RWPE1 (cell line): ENCODE measurements at places on chromosomes 11 and 22.
A peak's percentile ranks its signal among the peaks of the same experiment; 100 is the strongest.

- no peak for DNase-seq
Observed at GRCh38 chr11:69240332-69241074, 53.5 kb upstream of the MYEOV start.

- DNase-seq: no peak
Observed at GRCh38 chr11:65206901-65207300, 25.2 kb downstream of the CAPN1 start.

DNA sequence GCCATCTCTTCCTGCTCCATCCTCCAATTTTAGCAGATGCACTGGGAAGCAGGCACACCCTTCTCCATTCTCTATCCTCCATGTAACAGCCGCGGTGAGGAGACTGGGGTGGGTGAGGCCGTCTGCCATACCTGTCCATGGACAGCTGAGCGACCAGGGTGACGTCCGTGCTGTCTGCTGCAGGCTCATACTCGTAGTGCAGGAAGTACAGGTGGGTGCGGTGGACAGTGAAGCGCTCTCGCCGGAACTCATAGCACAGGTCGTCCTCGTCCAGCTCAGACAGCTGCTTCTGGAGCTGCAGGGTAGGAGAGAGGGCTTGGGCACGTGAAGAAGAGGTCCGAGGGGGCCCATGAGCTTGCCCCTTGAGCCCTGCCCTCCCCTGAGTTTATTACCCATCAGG lies 257.8 kb upstream of the SYN3 start:
- no peak for DNase-seq

- DNase-seq: no peak
Observed at GRCh38 chr11:76770642-76771445, 12.3 kb upstream of the TSKU start.

DNA sequence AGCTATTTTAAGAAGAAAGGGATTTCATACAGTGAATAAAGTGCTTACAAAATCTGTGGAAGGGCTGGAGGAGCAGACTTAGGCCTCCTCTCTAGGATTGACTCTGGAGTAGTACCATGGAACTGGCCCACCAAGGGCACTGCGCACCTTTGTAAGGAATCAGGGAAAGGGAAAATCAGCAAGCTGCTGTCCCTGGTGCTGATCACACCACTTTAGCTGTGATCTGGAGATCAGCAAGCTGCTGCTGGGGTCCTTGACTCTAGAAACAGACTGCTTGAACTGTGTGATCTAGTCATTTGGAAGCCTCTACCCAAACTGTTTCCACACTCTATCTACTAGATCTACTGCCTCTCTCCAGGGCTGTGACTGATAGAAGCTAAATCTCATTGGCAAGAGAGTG lies 18.4 kb upstream of the TECTA start:
- no peak for DNase-seq

- peak; percentile 25 for DNase-seq
Observed at GRCh38 chr22:36144886-36145541, 15.5 kb downstream of the APOL3 start.

DNA sequence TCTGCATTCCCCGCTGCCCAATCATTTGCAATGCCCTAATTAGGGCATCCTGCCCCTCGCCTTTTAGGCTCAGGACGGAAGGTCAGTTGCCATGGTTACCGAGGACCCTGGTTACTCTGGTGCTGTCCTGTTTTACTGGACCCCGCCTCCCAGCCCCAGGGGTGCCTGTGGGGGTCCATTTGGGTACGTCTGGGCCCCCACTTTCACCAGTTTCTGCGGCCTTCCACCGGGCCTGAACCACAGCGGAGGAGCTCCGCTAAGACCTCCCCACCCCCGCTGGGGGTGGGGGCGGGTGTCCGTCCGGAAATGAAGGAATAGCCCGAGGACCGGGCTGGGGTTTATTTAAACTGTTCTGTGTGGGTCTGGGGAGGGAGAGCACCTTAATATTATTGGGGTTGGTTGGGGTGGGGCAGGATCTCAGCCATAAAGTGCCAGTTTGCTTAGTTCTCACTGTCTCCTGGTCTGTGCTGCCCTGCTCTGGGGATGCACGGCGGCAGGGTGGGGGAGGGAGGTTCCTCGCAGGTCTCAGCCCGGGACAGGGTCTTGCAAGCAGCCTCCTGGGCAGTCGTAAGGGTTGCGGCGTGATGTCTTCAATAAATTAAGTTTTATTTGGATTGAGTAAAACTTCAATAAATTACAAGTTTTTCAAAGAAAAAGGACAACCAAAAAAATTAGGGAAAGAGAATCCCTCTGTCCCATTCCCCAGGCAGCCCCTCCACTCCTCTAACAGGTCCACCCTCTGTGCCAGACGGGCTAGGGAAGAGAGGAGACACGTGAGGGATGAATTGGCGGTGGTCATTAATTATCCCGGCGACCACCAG lies 5.3 kb downstream of the PHOX2A start:
- no peak for DNase-seq

DNA sequence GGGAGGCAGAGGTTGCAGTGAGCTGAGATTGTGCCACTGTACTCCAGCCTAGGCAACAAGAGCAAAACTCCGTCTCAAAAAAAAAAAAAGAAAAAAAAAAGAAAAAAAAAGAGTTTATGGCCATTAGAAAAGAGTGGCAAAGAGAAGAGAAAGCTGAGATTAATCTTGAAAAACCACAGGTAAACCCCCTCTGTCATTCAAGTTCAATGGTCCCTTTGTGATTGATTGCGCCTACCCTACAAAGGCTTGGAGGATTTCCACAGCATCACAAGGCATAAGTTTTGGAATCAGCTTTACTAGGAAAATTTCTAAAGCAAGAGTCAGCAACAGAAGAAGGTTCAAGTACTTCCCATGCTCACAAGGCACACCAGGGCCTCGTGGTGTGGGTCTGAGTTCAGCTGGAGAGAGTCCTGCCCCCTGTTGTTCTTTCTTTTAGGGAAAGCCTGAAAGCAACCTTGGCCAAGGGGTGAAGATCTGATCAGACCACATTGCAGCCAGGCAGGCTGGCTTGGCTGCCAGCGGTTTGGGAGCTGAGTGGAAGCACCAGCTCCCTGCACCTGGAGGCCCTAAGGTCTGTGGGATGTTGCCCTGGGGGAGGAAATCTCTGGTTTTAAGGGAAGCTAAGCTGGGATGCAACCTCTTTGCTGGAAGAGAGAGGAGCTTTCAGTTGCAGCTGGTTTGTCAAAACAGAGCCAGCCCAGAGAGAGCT lies 41.8 kb downstream of the SLN start:
- DNase-seq: no peak

DNA sequence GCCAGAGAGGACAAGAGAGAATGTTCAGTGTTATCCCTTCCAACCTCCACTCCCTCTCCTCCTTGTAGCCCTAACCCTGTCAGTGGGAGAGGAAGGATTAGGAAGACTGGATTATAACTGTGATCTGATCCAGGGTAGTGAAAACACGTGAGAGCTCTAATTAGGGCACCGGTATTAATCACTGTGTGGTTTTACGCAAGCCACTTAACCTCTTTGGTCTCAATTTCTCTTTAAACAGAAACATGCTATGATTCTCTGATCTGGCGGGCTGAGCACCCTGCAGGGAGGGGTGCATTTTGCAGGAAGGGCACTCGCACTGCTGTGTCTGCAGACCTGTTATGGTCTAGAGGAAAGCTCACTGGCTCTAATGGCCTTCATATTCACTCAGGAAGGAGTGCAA lies 11.5 kb downstream of the RPL27A start:
- no peak for DNase-seq

DNA sequence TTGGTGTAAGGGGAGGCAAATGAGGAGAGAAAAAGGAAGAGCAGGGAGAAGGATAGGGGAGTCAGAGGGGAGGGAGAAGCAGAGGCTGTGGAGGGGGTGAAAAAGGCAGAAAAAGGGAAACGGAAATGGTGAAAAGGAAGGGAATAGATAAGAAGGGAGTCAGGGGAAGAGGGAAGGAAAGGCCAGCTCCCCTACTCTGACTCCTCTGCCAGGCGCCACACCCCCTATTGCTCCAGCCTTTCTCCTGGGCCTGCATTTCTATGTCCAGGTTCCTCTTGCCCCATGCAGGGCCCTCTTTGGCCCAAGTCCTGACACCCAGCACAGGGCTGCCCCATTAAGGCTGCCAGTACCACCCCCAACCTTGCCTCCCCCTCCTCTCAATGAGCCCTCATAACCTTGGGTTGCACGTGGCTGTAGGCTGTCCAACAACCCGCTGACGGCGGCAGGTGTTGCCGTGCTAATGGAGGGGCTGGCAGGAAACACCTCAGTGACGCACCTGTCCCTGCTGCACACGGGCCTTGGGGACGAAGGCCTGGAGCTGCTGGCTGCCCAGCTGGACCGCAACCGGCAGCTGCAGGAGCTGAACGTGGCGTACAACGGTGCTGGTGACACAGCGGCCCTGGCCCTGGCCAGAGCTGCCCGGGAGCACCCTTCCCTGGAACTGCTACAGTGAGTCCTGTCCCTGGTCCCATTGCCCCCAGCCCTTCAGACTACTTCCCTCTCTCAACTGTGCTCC lies 3.4 kb upstream of the NHERF4 start:
- DNase-seq: no peak

GRCh38 chr11:40401132-40401853 lies 1058.2 kb downstream of the LRRC4C start:
- no peak for DNase-seq

DNA sequence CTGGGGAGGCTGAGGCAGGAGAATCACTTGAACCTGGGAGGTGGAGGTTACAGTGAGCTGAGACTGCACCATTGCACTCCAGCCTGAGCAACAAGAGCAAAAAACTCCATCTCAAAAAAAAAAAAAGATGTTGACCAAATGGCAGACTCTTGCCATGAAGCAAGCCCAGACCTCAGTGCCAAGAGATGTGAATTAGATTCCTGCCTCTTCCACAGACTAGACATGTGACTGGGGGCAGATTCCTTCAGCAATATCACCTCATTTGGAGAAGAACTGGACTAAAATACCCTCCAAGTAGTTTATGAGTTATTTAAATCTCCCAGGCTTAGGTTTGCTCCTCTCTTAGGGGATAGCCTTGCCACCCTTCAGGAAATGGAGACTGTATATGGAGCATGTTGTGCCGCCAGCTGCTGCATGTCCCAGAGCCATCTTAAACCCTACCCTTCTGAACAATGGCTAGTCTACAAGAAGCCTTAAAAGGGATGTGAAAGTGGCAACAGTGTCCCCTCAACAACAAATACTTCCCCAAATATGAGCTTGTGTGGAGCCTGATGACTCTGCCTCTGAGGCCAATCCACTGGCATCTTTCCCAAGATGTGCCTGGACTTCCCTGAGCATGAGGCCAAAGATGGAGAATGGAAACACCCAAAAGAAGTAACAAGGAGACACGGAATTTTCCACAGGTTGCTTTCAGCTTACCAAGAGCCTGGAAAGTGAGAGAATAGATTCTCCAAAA lies 763 bp upstream of the MS4A7 start:
- no peak for DNase-seq

- DNase-seq: no peak
Observed at GRCh38 chr11:16815047-16815767, 76.8 kb downstream of the C11orf58 start.

DNA sequence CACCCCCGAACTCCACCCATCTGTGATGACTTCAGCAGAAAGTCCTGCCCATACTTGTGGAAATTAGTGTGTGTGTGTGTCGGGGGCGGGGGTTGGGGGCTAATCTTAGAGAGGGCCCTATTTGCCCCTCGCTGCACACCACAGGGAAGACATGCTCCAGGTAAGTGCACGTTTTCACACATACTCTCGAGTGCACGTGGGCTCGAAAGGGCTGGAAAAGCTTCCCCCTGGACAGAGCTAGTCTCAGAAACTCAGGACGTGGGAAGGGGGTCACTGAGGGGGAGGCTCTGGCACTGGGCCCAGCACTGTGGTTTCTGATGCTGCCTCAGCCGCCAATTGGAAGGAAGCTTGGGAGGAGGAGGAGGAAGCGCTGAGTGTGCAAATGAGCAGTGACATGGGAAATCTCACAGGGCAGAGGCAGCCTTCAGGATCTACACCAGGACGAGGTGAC lies 40.7 kb upstream of the CD82 start:
- no peak for DNase-seq

DNA sequence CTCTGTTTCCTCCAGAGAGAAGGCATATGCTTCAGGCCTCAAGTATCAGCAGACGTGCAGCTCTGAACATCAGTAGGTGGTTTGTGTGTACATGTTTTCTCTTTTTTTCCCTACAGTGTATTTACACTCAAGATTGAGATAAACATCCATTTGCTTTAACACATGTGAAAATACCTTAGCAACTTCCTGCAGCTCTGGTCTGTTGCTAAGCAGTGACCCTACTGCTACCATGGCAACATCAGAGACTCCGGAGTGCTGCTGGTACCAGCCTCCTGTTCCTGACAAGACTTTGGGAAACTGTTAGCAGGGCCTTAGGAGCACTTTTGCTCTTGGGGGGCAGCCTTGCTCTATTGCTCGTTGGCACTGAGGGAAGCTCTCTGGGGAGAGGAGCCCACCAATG lies 221.2 kb upstream of the PLET1 start:
- no peak for DNase-seq

DNA sequence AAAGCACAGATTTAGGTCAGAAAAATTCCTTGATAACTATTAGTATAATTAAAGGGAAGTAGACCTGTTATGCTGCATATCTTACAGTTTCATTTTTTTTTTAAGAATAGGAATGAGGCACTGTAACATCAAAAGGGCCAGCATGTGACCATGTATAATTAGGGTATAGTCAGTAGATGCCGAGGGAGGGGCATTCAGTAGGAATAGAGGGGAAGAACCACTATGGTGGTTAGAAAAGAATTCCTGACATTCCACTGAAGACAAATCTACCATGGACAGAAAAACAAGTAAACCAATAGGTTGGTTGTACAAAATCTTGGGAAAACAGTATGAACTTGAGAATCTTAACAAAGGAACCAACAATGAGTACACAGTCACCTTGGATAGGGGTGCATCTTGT lies 78.4 kb upstream of the CCDC179 start:
- no peak for DNase-seq

- DNase-seq: no peak
Observed at GRCh38 chr11:125944350-125945010, 1.4 kb upstream of the VSIG10L2 start.
